ENCODE measurements at places on chromosomes 11 and 22.

DNA sequence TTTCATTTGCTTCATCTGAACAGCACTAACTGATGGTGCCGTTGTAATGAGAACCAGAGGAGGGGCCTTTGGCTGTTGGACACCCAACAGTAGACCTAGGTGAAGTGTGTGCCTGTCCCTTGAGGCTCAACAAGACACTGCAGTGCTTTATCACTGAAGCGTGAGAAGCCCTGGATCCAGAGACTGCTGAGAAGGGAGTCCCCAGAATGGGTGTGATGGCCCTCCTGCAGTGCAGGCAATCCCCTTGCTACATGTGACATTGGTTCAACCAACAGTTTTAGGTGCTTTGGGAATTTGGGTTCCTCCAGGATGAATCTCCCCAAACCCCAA is 125.6 kb downstream of the BRD1 start:
- no peak for DNase-seq

DNA sequence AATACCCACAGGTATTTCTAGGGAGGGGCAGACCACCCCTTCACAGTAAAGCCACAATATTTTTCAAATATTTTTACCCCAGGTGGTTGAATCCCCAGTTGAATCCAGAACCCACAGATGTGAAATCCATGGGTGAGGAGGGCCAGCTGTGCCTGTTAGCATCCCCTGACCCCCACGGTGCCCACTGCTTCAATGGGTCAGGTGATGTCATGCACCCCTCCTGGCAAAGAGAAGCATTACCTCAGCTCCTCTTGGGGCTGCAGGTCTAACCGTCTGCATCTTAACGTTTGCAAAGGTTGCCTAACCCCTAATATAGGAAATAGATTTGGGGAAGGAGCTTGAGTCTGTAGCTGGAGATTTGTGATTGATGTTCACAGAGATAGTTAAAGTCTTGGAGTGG is 24.7 kb upstream of the IL17RA start:
- DNase-seq: no peak

GRCh38 chr11:131146827-131147490 is 223.5 kb upstream of the NTM start:
- DNase-seq: no peak

DNA sequence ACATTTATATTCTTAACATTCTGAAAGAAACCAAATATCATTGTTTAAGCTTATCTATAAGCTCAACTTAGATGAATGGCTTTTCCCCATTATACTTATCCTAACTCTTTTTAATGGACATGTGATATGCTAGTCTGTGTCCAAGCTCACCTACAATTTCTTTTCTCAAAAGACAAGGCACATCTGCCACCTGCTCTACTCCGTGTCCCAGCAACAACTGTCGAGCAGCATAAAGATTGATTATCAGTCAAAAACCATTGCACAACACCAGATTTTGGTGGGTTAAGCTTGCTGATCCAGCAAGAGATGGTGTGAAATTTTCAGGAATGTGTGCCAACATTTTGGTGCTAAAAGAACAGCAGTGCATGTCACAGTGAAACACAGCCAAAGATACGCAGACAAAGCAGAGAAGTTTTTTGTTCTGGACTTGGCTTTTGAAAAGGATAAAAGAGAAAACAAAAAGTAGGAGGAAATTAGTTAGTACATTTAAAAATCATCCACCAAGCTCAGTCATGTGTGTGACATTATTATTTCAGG is 65.8 kb downstream of the DCDC1 start:
- DNase-seq: no peak

GRCh38 chr22:41480397-41480735 is 11.4 kb downstream of the ACO2 start:
- no peak for DNase-seq

GRCh38 chr22:27348634-27349033 is 452.9 kb downstream of the MN1 start:
- no peak for DNase-seq
